ENCODE measurements at places on chromosomes 12 and 14.

GRCh38 chr12:26713885-26714383, 119.1 kb downstream of the ITPR2 start:
- DNase-seq, result no peak

DNA sequence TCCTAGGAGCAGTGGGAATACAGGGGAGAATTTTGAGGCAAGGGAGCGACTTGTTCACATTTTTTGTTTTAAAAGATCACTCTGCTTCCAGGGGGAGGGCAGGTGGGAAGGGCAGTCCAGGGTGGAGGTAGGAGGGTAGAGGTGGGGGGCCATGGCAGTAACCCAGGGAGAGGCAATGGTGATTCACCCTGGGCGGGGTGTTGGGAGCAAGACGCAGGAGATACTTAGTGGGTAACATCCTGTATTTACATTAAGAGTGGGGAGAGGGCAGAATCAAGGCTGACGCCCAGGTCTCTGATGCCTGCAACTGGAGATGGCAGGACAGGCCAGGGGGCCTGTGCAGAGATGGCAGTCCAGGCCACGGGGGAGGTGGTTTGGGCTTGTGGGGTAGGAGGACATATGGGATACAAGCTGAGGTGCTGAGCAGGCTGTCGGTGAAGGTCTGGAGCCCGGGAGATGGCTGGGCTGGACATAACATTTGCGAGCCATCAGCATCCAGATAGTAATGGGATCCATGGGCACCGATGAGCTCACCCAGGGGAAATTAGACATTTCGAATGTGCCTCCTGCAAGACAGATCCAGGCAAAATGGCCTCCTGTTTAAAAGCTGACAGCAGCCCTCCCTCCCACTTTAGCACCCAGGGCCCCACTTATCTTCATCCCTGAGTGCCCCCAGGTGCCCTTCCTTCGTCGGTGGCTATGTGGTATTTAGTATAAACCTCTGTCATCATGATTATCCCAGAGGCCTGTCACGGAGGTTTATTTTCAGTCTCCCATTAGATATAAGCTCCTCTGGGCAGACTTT, 9.3 kb downstream of the EML1 start:
- DNase-seq, result no peak

- no peak for DNase-seq
Observed at GRCh38 chr12:96263449-96263902, 69.3 kb downstream of the ELK3 start.

DNA sequence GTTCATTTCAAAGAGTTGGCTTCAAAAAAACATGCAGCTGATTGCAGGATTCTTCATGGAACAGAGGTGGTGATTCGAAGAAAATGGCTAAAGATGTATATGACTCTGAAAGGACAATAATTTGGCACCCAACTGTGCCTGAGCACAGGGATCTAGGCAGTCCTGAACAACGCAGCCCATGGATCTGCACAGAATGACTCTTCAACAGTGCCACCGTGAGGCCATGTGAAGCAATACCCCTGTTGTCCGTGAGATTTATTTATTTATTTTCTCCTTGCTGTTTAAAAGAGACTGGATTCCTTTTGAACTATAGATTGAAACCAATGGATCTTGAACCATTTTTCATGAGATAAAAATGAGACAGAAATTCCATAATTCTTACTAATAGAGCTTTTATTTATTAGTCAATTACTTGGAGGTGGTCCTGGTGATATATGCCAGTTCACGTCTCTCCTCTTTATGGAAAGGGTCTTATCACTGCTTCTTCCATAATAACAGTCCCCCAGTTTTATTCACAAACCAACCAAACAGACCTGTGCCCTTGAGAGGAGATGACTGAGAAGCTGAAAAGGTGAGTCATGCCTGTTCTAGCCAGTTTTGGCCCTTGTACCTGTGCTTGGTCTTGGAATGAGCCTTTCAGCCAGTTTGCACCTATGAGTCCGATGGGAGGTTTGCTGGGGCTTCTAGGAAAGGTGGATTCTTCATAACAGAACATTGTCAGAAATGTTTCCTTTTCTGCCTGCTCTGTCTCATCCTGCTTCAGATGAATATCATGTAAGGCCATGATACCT, 1598.3 kb downstream of the AACS start:
- DNase-seq, result no peak

DNA sequence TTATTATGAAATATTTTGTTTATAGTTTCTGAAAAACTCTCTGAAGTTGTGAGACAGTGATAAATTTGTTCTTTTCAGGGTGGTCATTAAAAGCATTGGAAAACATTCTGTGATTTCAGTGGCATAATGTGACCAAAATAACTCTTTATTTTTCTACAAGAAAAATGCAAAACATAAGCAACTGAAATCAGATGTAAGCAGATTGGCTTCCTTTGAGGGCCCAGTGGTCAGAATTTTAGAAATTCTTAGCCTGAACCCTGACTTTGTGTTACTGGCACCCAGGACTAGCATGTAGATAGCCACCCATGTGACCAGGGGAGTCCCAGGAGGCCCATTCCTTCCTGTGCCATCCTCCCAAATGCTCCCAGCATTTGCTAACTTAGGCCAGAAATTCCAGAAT, 145.6 kb upstream of the SLC38A2 start:
- DNase-seq, result no peak

GRCh38 chr14:61444215-61444768, 122.9 kb downstream of the PRKCH start:
- DNase-seq, result no peak

DNA sequence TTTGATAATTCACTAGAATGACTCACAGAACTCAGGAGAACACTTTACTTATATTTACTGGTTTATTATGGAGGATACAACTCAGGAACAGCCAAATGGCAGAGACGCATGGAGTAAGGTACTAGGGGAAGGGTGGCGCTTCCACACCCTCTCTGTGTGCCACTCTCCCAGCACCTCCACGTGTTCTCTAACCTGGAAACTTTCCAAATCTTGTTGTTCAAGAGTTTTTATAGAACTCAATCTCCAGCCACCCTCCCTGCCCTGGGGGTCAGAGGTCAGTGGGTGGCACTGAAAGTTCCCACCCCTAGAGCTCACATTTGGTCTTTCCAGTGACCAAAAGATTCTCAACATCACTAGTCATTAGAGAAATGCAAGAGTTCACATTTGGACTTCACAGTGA, 13.2 kb downstream of the TRIM9 start:
- DNase-seq, result no peak

GRCh38 chr14:79842270-79842669, 369.0 kb downstream of the DIO2 start:
- no peak for DNase-seq

- DNase-seq, result peak; percentile 57
Observed at GRCh38 chr12:24780697-24781368, 168.1 kb downstream of the BCAT1 start.

- DNase-seq, result no peak
Observed at GRCh38 chr12:98188650-98189077, 326.7 kb upstream of the TMPO start.

- no peak for DNase-seq
Observed at GRCh38 chr12:132197581-132198354, 53.5 kb downstream of the NOC4L start.

Measured in fibroblast of skin of left quadriceps (primary cell).